ENCODE measurements at places on chromosomes 5 and 9.

- no peak for DNase-seq
These were observed 27.4 kb upstream of the ANKRD33B start for GRCh38 chr5:10536511-10536910.

GRCh38 chr9:77906991-77907390 is 124.6 kb downstream of the GNAQ start:
- no peak for DNase-seq

- no peak for DNase-seq
These were observed 220.4 kb downstream of the TRPM3 start for GRCh38 chr9:70901013-70901412.

DNA sequence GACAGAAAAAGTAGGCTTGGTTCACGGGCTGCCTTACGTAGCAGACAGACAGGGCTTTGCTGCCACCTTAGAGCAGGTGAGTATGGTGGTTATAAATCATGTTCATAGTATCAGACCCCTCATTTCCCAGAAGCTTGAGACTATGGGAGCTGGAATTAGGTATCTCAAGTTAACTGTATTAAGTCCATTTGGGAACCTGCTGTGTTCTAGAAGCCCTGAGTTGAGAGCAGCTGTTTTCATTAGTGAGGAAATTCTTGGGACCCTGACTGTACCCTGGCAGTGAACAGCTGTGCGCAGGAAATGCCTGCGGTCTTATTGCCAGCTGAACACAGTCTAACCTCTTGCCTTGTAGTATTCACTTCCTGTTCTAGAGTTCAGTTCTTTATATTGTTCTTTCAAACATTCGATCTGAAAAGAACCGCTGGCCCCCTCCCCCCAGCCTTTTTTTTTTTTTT is 29.8 kb downstream of the UGCG start:
- no peak for DNase-seq

DNA sequence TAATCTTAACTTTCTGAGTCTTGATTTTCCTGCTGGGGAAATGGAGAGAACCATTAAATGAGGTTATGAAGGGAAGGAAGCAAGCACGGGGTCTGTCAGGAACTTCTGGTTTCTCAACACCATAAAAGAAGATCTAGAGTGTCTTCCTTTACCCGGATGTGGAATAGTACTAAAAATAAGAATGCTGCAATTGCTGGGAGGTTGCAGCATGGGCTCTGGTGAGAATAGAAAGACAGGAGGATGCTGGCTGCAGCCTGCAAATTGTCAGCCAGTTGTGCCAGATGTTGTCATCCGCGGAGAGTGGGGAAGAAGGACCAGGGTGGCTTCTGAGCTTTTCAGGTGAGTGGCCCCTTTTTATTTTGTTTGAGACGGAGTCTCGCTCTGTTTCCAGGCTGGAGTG is 69.3 kb upstream of the STC2 start:
- no peak for DNase-seq

- DNase-seq, result peak; percentile 9
These were observed 2.5 kb downstream of the FST start for GRCh38 chr5:53482717-53483638.

DNA sequence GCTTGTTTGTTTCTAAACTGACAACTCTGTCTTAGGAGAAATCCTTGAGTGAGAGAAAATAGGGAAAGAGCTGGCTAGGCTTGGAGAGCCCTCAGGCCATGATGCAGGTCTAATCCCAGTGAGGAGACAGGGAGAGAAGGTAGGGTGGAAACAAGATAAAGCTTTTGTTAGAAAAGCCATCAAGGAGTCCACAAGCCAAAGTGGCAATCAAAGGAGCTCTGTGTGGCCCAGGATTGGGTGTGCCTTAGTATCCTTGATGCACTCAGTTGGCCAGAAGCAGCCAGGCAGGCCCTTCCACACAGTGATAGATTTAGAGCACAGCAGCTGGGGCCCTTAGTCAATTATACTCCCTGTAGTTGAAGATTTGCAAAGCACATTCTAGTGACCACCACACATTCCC is 73.9 kb downstream of the ALDH7A1 start:
- no peak for DNase-seq

DNA sequence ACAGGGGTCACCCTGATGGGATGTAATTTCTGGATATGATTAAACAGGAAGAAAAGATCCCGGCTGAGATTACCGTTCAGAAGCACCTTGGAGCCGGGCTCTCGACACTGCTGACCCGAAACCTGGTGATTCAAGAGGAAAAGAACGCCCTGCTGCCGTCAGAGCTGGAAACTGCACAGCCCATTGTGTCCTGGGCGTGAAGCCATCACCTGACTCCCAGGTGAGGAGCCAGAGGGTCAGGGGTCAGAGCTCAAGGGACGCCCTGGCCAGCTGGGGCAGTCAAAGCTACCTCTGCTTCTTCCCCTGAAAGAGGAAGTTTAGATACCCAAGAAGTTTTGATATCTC is 17.8 kb upstream of the SLC12A7 start:
- no peak for DNase-seq

DNA sequence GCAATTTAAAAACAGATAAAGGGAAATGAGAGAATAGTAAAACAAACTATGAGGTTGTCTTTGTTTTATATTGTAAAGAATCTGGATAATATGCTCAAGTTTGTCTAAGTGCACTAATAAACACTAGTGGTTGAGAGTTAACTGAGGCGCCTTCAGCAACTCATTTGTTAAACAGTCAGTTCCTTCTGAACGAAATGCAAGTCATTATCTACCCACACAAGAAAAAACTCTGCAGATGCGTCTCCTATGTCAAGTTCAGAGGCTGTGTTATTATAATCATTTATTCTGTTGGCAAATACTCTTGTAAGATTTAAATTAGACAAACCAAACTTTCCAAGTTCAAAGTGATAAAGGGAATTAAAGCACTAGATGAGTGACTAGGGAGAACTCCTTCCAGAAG is 20.3 kb upstream of the PCA3 start:
- DNase-seq, result no peak

- no peak for DNase-seq
These were observed 10.4 kb upstream of the EEIG1 start for GRCh38 chr9:127991017-127991756.

DNA sequence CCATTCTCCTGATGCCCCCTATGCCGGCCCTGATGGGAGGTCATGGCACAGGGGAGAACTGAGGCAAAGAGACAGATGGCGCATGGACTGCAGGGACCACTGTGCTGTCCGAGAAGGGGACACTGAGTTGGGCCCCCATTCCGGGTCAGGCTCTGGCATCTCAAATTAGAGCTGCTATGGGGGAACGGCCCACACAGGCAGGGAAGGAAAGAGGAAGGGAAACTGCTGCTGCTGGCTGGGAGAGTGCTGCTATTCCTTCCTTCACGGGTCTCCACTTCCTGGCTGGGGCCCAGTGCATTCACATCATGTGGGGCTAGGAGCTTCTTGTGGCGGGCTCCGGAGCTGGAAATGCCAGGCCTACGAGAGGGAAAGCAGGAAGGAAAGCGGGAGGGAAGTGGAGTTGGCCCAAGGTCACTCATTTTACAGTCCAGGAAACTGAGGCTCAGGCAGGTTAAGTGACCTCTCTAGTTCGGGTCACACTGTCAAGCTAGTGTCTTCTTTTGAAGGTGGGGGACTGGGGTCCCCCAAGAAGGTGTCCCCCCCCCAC is 1.3 kb upstream of the CARD19 start:
- DNase-seq, result peak; percentile 34

GRCh38 chr5:68587171-68587570 is 371.6 kb downstream of the PIK3R1 start:
- DNase-seq, result no peak

- no peak for DNase-seq
These were observed 696 bp downstream of the ZNF622 start for GRCh38 chr5:16464664-16465543.

GRCh38 chr9:123002754-123003153 is 30.7 kb upstream of the GPR21 start:
- no peak for DNase-seq

- no peak for DNase-seq
These were observed 1.2 kb downstream of the ANKRD33B start for GRCh38 chr5:10564838-10565784.

DNA sequence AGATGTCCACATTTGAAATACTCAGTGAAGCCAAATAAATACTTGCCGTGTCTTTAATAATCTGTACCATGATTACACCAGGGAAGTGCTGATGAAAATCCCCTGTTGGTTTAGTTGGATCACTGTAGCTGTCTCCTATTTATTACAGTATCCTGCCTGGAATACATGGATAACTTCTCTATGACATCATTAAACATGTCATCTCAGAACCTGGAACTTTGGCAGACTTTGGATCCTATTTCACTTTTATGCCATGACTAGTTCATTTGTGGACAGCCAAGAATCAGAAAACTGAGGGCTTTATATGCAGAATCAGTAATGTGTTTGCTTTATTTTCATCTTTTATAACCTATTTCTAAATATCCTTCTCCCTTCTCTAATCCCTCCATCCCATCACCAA is at the start of gene TXNDC8:
TXNDC8 (minus strand) TSS at position 137 of the 400 bp plus-strand sequence.
- DNase-seq, result no peak

- DNase-seq, result no peak
These were observed 2.4 kb upstream of the DOCK8 start for GRCh38 chr9:212297-212696.

- DNase-seq, result no peak
These were observed 6.6 kb downstream of the COMMD10 start for GRCh38 chr5:116091416-116091815.

DNA sequence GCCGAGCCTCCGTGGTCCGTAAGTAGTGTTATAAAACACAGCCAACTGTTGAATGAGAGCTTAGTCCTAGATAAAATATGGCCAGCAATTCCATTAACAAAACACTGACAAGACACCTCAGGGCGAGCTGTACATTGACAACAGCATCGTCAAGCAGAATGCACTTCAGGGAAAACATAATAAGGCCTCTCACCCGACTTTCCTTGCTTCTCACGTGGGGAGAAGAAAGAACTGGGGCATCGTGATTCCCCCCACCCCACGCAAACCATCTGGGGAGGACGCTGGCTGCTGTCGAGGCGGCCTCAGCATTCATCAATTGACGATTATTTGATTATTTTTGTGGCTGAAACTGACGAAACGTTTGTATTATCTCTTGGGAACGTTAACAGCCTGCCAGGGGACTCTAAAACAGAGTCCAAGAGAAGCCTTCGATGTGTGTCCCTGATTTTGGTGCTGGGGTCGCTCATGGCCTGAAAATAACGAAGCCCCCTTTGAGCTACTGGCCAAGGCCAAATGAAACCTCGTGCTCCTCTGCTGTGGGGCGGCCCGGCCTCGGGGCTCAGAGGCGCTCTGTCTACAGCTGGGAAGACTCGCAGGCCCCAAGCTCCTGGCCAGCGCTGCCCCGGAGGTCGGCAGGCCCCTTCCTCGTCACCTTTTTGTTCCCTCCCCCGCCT is 464 bp downstream of the GDF9 start:
- DNase-seq, result no peak

DNA sequence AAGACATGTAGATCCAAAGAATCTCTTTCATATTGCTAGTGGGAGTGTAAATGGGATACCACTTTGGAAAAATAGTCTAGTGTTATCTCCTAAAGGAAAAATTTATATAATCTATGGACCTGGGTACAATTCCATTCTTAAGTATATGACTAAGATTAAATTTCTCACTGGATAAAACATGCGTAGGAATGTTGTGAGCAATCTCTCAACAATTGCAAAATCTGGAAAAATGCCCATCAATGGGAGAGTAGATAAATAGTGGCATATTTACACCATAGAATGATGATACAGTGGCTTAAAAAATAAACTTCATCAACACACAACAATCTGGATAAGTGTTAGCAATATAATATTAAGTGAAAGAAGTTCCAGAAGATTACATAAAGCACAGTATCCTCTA is 469.5 kb downstream of the MAN2A1 start:
- DNase-seq, result no peak

DNA sequence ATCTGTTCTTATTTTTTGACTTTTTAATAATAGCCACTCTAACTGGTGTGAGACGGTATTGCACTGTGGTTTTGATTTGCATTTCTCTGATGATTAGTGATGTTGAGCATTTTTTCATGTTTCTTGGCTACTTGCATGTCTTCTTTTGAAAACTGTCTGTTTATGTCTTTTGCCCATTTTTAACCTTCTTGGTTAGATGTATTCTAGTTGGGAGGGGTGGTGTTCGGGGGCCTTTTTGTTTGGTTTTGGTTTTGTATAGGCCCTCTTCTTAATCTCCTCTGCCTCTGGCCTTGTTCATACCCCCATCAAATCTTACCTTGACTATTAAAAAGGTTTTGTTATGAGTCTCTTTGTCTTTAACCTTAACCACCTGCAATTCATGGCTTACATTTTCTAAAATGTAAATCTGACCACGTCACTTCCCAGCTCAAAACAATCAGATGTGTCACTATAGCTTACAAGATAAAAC is 107.8 kb upstream of the NR4A3 start:
- no peak for DNase-seq

DNA sequence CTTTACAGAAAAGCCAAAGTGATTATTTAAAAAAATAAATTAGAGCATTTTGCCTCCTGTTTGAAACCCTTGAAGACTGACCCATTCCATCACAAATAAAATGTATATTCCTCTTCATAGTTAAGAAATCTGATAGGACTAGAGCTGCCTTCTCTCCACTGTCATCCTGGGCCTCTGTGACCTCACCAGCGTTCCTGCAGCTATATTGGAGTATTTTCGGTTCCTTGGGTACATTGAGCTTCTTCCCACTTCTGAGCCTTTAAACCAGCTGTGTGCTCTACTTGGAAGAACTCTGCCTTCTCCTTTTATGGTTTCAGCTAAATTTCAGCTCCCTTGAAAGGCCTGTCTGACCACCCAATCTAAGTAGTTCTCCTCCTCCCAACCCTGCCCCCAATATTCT is 99.1 kb upstream of the ABCA1 start:
- no peak for DNase-seq

DNA sequence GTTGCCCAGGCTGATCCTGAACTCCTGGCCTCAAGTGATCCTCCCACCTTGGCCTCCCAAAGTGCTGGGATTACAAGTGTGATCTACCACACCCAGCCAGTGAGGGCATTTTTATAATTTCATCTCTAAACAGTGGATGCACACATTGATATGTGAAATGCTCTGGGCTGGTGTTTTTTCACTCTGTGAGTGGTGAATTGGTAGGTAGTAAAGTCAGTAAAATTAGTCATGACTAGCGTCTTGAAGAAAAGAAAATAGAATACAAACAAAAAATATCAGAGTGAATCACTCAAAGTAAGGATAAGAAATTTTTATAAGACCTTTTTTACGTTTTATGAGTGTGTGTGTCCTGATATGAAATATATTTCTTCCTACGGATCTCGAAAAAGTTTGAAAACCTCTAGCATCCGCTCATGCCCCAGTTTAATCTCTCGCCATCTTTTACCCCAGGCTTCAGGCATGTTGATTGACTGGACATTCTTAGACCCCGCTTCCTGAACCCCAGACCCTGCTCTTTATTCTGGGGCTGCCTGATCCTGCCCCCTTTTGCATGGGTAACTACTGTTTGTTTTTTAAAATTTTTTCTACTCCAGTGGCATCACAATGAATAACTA is 14.0 kb downstream of the OSTF1 start:
- DNase-seq, result no peak

DNA sequence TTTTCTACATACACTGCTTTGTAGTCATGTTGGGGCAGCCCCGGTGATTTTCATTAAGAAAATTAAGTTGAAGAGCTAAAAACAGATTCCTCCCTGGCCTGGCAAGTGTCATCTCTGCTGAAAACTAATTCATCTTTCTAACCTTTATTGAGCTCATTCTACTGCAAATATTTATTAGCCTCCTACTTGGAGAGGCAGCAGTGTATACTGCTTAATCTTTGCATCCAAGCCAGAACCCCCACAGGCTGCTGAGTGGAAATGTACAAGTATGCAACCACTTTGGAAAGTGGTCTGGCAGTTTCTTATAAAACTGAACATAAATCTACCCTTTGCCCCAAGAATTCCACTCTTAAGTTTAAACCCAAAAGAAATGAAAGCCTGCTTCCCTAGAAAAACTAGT is 223.4 kb downstream of the DRD1 start:
- no peak for DNase-seq

GRCh38 chr5:8399471-8399870 is 530.5 kb downstream of the MTRR start:
- no peak for DNase-seq
